ENCODE measurements at places on chromosomes 5 and 9. TPM values are rescaled to one million over a fixed set of nuclear protein-coding genes. Genes with fewer than 3 reads are reported as not detected.

The MEGF10 gene
- total RNA-seq, result 0.92 TPM

The PCDHA4 gene
- total RNA-seq, result 0.42 TPM

The GLRA1 gene
- total RNA-seq, result not detected

The IL3 gene
- total RNA-seq, result not detected

The PHYHD1 gene
- 0.20 TPM for total RNA-seq

The GABRB2 gene
- total RNA-seq, result not detected
